ENCODE measurements at places on chromosomes 5 and 9. TPM values are rescaled to one million over a fixed set of nuclear protein-coding genes. Genes with fewer than 3 reads are reported as not detected.

VPS13A gene
- 45.9 TPM for total RNA-seq

HSPB3 gene
- 17.4 TPM for total RNA-seq

ANKRD20A1 gene
- 0.88 TPM for total RNA-seq

WDR38 gene
- total RNA-seq = not detected

SLC36A1 gene
- 8.2 TPM for total RNA-seq

CYSTM1 gene
- total RNA-seq = 50.5 TPM

MCTP1 gene
- total RNA-seq = 14.0 TPM

DHFR gene
- total RNA-seq = 22.4 TPM

CCL28 gene
- total RNA-seq = 4.0 TPM

F12 gene
- 0.29 TPM for total RNA-seq

PCDHA1 gene
- 0.12 TPM for total RNA-seq

IL9 gene
- not detected for total RNA-seq

PDLIM4 gene
- total RNA-seq = 25.9 TPM

PFN3 gene
- total RNA-seq = not detected

SLC6A7 gene
- 0.06 TPM for total RNA-seq

NFIL3 gene
- total RNA-seq = 24.3 TPM

Data from metanephros (tissue), 2 donors.